ENCODE measurements at places on chromosomes 1 and 21.

DNA sequence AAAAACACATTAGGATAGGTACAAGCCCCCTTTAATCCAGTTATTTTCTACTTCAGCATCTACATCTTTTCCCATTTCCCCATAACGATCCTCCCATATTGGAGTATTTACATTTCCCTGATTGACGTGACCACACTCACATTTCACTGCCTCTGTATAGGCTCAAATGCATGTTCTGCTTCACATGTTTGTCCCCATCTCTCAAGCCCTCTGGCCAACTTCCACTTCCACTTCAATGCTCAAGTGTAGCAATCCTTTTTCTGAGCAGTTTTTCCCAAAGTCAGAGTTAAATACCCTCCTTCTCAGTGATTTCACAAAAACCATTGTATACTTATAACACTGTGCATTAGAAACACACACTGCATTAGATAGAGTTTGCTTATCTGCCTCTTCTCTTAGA, 61.8 kb upstream of the TTLL7 start:
- DNase-seq, result no peak

- DNase-seq, result no peak
These were observed 183.8 kb downstream of the LMO4 start for GRCh38 chr1:87512431-87512830.

DNA sequence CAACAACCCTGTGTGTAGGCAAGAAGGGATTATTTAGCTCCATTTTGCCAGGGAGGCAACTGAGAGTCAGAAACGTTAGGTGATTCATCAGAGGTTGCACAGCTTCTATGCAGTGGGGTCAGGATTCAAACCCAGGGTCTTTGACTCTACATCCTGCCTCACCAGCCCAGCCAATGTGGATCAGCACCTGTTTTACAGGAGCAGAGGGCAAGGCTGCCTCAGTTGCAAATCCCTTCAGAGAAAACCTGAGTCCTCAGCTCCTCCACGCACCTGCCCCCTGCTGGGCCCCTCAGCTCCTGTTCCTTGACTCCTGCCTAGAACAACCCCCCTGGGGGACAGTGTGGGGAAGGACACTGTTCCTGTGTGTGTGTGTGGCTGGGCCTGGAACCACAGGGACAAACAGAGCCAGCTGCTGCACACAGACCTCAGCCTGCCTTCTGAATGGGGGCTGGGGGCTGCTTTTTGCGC, 61.6 kb downstream of the LRRN2 start:
- no peak for DNase-seq

DNA sequence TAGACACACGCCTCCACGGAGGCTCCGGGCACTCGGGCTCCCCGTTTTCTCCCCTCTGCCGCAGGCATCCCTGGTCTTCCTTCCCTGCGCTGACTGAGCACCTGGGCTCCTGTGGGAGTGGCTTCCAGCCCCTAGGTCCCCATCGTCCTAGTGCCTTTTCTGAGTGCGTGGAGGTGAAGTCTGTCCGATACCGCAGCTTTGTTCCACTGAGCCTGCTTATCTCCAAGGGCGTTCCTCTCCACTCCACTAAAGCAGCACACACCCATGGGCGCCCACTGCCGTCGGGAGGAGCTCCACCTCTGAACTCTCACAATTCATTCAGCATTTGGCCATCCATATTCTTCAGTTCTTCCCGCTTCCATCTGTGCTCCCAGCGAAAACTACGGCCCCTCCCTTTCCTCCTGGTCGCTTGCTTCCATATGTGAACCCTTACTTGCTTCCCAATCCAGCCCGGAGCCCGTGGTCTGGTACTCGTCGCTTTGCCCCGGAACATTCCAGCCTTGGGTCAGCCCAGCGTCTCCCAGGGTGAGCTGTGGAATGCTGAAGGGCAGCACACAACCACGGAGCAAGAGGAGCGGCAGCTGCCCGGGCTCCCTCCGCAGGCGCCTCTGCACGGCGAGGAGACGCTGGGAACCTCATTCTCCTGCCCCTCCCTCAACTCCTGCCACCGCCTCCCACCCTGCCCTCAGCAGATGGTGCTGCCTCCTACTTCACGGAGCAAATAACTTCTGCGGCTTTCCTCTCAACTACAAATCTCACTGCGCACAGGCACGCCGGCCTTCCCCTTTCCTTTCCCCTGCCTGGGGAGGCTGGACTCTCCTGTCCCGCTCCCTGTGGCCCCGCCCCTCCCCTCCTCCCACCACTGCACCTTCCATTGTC, 27.5 kb downstream of the ATP8B2 start:
- no peak for DNase-seq

DNA sequence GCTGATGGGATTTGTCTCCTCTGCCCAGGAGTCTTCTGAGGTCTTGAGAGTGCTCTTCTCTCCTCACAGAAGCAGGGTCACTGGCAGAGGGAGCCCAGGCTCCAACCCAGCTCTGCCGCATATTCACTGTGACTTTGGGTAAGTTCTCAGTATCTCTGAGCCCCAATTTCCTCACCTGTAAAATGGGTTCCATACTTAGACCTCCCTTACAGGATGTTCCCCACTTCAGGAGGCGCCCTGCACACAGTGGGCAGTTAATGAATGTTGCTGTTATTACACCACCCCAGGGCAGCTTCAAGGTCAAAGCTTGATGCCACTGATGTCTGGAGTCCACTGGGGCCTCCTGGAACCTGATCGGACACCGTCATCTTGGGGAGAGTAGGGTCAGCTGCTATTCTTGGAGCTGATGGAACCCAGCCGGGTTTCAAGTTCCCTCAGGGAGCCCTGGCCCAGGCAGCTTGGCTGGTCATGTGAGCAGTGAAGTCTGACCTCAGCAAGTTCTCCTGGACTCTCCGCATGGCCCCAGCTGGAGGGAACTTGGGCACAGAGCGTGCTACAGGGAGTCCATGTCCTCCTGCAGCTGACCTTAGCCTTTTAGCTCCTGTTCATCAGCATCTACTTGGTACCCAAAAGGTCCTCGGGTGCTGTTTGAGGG, 21.8 kb downstream of the COA7 start:
- no peak for DNase-seq

- no peak for DNase-seq
These were observed 165.2 kb upstream of the SAMSN1 start for GRCh38 chr21:14711287-14711686.

DNA sequence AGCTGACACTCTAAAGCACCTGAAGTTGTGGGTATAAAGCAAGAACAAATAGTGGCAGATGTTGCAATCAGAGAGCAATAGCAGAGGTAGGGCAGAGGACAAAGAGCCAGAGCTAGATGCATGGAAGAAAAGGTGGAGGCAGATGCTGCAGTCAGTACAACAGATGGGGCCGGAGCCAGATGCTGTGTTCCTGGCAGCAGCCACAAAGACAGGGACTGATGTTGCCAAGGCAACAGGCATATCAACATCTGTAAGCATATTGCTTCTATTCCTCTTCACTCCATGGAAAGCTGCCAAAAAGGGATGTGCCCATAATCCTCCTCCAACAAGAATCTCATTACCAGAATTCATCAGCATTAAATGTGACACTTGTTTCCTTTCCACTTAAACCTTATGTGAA, 108.0 kb downstream of the TNNI3K start:
- DNase-seq, result no peak

- DNase-seq, result no peak
These were observed 30.4 kb upstream of the ZFYVE9 start for GRCh38 chr1:52111492-52111891.

DNA sequence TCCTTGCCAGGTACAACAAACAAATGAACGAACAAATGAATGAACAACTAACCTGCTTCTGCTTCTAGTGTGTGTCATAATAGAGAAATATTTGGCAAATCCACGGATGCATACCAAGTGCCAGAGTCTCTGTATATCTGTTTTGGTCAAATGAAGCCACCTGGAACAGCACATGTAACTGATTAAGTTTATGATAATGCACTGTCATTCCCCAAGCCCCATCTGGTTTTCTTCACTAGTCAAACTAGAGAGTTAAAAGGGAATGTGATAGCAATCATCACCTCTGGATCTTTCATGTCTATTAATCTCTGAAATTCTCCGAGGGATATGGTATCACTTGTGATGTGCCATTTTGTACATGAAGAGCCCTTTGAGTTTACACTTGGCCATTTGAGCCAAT, 21.0 kb upstream of the SCAF4 start:
- no peak for DNase-seq

- no peak for DNase-seq
These were observed 77.9 kb upstream of the KCNJ15 start for GRCh38 chr21:38178653-38179470.

DNA sequence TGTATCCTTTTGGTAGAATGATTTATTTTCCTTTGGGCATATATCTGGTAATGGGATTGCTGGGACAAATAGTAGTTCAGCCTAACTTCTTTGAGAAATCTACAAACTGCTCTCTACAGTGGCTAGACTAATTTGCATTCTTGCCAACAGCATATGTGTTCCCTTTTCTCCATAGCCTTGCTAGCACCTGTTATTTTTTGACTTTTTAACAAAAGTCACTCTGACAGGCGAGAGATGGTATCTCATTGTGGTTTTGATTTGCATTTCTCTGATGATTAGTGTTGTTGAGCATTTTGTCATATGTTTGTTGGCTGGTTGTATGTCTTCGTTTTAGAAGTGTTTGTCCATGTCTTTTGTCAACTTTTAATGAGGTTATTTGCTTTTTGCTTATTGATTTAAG, 99.8 kb downstream of the UCK2 start:
- DNase-seq, result no peak

GRCh38 chr1:93990010-93990409, 80.8 kb upstream of the GCLM start:
- DNase-seq, result no peak

DNA sequence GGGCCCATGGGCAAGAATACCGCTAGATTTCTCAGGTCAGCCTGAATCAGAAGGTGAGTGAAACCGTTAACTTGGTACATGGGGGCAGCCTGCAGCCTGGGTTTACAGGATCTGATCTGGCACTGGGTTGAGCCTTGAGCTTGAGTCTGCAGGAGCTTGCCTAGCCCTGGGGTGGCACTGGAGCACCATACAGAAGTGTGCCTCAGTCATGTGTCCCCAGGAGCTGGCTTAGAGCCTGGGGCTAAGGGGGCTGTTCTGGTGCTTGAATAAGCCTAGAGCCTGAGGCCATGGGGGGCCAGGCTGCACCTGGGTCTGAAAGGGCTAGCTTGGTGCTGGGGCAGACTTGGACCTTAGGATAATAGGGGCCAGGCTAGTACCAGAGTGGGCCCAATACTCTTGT, 457.2 kb upstream of the PBX1 start:
- DNase-seq, result no peak

DNA sequence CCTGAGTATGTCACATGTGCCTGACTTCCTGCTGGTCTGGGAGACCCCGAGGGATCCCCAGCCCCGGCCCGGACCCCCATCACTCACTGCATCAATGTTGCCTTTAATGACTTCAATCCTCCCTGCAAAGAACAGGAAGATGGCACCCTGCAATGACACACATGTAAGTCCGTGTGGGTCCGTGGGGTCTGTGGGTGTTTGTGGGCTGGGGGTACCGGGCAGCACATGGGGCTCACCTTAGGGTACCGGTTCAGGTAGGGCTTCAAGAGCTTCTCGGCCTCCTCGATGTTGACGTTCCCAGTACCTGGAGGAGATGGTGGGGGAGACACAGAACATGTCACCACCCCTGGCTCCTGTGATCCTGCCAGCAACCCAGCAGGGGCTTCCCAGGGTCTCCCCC, 28.1 kb downstream of the TTC39A start:
- no peak for DNase-seq

- DNase-seq, result no peak
These were observed 299.7 kb upstream of the PRMT6 start for GRCh38 chr1:106756752-106757151.

DNA sequence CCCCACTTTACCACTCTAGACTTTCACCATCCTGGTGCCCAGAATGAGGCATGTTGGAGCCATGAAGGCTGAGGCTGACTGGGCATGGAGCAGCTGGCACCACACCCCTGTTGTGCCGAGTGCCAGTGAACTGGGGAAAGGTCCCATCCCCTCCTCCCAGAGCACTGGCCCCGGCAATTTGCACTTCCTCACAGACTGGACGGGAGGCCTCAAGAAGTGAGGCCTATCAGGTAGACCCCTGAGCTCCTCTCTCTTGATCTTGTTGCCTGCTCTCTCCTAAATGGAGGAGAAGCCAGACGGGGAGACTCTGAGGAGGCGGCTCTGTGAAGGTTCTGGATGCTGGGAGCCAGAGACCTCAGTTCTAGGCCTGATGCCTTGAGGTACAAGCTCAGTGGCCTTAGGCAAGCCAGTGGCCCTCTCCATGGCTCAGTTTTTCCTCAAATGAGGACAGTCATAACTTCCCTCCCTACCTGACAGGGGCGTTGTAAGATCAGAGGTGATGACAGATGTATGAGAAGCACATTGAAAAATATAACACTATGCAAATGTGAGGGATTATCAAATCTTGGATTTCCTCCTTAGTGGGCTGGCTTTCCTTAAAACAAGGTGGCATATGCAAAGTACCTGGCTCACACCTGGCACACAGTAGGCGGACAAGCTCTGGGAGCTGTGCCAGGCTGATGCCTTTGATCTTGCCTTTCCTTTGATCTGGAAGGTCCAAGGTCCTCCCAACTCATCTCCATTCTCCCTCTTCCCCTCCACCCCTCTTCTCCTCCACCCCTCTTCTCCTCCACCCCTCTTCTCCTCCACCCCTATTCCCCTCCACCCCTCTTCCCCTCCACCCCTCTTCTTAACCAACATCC, 6.7 kb downstream of the GRHL3 start:
- DNase-seq, result no peak

DNA sequence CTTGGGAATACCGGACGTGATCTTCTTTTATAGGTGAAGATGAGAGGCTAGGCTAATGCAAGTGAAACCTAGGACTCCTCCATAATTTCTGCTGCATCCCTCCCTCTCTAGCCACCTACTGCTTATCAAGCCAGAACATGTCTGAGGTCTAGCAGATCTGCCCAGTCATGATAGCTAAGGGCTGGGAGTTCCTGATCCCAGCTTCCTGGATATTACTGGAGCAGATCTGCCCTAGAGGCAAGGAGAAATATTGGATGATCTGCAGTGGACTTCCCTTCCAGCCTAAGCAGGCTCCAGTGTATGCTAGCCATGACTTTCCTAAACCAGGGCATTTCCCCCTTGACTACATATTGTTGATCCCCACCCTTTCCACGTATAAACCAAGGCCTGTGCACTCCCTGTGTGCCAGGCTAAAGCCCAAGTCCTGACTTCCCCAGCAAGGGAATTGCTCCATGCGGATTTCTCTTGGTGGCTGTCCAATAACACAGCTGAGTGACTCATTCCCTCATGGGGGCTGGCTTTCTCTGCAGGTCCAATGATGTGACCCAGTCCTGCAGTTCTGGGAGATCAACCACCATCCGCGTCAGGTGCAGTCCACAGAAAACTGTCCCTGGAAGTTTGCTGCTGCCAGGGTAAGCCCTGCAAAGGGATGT, 15.5 kb upstream of the SARS1 start:
- DNase-seq, result no peak

DNA sequence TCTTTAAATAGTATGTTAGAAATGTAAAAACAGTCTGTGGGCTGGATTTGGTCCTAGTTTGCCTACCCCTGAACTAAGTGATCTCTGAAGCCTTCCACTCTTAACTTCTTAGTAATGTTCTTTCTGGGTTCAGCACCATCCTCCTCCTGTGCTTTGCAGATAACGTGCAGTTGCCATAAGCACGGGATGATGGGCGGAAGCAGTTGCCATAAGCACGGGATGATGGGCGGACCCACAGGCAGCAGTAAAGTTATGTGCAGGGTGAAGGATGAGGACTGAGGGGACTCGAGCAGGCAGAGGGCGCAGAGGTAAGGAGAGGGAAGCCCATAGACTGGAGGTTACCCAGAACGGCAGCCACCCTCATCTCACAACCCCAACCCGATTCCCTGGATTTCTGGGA, 25.6 kb downstream of the GPA33 start:
- no peak for DNase-seq

- DNase-seq, result no peak
These were observed 227.5 kb upstream of the LYPLAL1 start for GRCh38 chr1:218946147-218946546.

- DNase-seq, result no peak
These were observed 237.0 kb downstream of the MRPL39 start for GRCh38 chr21:25370311-25370744.

Measured in stimulated activated CD8-positive, alpha-beta memory T cell treated with anti-CD3 and anti-CD28 coated beads, Interleukin-12 subunit alpha, Interleukin-12 subunit beta, amount 100 ng/mL, for 4 hours (primary cell).